GM23338 (cell line): ENCODE measurements at places on chromosomes 6 and 20.
A peak's percentile ranks its signal among the peaks of the same experiment; 100 is the strongest.

GRCh38 chr6:123990376-123990775, 186.7 kb downstream of the NKAIN2 start:
- DNase-seq, result no peak

- peak; percentile 87 for DNase-seq
Measured at GRCh38 chr20:4243071-4243470, 227.7 kb upstream of the RNF24 start.

DNA sequence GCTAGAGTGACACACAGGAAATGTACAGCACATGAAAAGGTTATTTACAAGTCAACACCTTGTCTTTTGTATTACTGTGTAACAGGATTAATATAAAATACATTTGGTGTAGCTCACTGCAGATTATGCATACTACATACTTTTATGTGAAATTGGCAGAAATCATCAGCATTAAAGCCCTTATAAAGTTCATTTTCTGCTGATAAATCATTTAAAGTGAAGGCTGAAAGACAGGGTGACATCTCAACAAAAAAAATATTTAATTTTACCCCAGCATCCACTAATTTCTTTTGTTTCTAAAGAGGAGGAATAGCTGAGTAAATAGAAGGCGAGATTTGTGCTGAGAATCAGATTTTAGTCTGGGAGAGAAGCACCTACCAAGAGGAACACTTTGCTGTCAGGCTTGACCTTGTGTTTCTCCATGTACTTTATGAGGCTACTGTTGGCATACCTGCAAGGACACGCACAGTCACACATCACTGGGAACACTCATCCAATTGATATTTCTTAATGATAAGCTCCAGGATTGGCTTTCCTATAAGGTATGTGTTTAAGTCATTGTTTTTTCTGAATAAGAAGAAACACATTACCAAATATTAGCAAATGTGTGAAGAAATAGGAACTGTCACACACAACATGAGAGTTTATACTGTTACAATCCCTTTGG, 146.6 kb upstream of the SLC22A16 start:
- DNase-seq, result no peak

GRCh38 chr20:6468423-6469116, 298.9 kb upstream of the BMP2 start:
- DNase-seq, result no peak

DNA sequence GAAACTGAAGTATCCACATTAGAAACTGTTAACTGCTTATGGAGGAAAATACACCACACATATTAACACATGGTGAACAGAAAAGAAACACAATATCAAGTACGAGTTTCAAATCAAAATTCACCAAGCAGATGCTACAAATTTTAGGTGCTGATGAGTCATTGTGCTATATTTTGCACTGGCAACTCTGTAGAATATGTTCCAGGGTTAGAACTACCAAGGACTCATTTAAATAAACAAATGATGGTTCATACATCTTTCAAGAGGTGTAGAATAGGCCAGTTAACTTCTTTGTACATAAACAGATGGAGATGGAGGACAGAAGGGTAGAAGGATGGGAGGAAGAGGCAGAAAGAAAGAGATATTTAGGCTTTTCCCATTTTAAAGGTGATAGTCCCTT, 184.9 kb downstream of the ARHGAP18 start:
- DNase-seq, result no peak

DNA sequence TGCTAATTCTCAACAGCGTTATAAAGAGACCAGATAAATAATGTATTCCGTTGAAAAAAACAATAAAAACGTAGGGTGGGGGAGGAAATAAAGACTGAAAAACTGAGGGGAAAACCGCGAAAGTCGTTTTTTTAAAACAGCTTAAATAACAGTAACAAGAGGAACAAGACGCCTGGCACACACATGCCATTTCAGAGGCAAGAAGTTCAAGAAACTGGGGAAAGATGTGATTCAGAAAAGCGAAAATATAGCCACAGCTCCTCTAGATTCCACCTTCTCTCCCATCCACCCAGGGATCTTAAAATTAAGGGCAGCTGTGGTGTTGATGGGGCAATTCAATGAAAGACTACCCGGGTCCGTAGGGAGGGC, 1.3 kb downstream of the EPB41L2 start:
- no peak for DNase-seq

DNA sequence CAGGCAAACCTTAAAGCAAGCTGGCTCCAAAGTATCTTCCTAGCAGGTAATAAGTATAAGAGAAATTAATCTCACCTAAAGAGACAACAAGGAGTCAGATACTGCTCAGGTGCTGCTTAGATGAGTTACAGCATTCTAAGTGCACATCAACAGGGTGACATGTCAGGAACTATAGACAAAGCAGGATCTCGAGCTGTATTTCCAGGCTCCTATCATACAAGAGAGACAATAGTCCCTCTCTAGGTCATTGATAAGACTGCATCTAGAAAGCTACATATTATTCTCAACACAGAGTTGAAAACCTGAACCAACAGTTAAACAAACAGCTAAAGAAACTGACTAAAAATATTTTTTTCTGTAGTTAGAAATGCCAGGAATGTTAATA, 3.9 kb downstream of the PTPRK start:
- DNase-seq, result peak; percentile 45

DNA sequence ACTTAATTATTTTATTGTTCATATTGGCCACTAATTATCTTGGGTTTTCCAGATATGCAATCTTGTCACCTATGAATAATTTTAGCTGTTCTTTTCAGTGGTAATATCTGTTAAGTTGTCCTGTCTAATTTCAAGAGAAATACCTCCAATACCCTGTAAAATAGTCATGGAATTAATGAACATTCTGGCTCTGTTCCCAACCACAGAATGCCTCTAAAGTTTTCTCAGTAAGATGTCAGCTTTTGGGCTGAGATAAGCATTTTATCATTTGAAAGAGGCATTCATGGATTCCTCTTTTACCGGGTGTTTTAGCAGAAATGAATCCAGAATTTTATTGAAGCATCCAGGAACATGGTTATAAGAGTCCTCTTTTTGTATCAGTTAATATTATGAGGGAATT, 109.3 kb downstream of the WDR27 start:
- no peak for DNase-seq

DNA sequence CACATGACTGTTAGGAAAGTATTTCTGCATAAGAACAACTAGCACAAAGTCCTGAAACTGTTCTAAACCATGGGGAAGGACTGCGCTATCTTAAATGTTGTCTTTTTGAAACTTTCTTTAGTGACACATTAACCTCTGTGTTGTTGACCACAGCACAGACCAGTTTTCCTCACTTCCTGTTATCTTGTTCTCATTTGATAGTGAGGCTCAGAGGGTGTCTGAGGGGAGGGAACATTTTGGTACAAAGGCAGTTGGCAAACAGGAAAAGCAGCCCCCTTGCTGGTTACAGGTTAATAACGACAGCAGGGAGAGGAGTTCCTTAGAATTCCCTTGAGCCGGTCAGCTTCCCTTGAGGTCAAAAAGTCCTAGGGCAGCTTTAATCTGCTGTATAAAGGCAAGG, 143.5 kb upstream of the BMP2 start:
- peak; percentile 52 for DNase-seq

DNA sequence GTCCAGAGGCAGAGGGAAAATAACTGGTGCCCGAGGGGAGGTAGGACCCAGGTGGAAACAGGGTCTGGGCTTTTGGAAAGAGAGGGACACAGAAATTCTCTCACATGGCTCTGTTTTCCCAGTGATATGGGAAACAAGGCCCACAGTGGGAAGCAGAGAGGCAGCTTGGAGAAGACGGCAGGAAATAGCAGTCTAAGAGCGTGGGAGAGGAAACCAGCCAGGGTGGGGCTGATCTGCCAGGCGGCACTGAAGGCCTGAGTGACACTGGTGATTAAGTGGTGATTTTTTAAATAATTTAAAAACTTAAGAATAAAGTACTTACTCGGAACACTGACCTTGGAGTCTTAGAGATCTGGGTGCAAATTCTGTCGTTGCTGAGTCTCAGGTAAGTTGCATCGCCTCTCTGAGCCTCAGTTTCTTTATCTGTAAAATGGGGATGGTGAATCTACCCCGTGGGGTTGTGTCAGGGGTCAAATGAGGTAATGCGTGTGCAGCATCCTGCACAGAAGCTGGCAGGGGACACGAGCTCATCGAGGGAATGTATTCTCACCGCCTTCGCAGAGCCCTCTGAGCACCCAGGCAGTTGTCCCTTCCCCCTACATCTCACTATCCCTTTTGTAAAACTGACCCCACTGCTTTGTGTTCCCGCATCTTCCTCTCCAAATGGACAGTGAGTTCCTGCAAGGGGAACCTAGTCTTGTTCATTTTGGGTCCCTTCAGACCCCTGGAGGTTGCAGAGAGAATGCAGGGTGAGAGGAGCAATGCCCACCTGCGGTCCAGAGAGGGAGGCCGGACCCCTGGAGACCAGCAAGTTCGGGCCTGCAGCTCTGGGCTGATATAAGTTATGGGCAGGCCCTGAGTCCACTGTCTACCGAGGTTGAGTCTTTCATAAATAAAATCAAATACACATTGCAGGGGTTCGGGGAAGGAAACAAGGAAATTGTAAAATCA, 228.6 kb upstream of the PMEPA1 start:
- peak; percentile 37 for DNase-seq
